ENCODE measurements at places on chromosomes 2 and 18. TPM values are rescaled to one million over a fixed set of nuclear protein-coding genes. Genes with fewer than 3 reads are reported as not detected.

DNA sequence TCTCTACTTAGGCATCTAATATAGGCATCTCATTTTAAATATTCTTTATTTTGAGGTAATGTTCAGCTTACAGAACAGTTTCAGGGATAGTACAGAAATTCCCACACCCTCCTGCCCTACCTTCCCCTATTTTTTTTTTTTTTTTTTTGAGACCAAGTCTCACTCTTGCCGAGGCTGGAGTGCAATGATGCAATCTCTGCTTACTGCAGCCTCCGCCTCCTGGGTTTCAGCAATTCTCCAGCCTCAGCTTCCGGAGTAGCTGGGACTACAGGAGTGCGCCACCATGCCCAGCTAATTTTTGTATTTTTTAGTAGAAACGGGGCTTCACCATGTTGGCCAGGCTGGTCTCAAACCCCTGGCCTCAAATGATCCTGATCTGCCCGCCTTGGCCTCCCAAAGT lies 97.6 kb downstream of the EPB41L5 start:
- no peak for DNase-seq

GRCh38 chr2:32702303-32703064 lies 74.6 kb downstream of the TTC27 start:
- no peak for DNase-seq

DNA sequence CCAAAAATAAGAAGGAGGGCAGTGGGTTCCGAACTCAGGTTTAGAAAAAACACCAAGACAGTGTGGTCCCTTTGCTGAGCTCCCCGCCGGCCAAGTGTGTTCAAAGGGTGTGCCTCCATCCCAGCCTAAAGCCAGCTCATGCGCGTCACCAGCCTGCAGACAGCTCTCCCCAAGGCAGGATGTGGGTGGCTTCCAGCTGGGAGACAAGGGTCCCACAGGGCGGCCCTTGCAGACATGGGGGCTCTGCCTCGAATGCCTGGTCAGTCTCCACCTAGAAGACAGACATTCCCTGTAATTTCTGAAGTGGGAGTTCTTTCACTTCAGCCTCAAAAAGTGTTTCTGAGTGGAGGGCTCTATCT lies 135.8 kb upstream of the GPC1 start:
- no peak for DNase-seq

The SLC9A4 gene
- total RNA-seq = not detected
